Stimulated activated CD4-positive, alpha-beta T cell treated with anti-CD3 and anti-CD28 coated beads, TNF-alpha, amount 100 ng/mL, for 1 hour (primary cell): ENCODE measurements at places on chromosomes 12 and 14.

DNA sequence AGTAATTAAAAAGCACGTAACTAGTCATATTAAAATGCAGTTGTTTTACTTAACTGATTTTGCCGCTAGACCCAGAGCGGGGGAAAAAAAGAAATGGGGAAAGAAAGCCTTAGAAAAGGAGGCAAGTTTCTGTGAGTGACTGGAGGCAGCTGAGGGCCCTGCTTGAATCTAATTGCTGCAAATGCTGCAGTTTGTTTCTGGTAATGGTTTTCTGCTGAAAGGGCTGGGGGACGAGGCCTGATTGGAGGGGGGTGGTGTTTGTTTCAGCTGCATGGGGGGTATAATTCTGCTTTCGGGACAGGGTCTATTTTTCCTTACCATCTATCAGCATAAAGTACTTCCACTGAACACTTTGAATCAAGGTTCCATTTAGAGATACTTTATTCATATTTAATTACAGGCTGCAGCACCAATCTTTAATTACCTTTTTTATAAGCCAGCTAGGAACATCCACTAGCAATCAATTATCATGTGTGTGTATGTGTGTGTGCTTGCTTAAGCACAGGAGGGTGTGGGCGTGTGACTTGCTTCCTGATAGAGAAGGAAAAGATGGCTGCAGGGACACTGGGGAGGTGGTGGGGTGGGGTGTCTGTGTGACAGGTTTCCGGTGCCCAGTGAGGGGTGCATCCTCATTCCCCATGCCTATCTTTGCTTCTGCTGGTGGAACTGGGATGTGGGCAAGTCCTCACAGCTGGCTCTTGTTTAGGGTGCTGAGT is 83.4 kb downstream of the ADCK1 start:
- no peak for DNase-seq

DNA sequence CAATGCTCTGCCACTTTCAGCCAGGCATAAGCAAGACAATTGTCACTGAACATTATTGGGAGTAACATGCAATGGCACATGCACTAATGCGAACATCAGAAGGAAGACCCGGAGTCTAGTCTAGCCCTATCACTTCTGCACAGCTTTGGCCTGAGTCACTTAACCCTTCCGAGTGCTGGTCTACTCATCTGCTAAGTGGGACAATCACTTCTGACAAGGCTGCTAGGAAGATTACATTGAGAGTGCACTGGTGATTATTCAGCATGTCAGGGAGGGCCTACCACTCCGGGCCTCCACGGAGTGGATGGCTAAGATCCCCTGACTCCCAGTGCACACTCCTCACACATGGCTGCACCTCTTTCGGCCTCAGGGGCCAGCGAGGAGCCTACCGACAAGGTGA is 240.9 kb downstream of the DPF3 start:
- no peak for DNase-seq

DNA sequence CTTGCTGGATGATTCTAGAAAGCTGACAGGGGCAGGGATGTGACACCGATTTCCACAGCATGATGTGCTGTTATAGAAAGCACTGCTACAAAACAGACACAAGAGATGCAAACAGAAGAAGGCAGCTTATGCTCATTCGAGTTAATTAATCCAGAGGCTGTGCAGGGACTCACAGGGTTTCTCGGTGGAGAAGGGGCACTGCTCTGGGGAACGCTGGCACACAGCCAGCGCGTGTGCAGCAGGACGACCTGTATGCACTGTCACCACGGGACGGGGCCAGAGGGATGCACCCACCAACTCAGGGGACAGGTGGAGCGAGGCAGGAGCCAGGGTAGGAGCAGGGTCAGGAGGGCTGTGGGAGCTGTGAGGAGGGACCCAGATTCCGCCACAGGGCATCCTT is 143.5 kb downstream of the RIMBP2 start:
- no peak for DNase-seq

DNA sequence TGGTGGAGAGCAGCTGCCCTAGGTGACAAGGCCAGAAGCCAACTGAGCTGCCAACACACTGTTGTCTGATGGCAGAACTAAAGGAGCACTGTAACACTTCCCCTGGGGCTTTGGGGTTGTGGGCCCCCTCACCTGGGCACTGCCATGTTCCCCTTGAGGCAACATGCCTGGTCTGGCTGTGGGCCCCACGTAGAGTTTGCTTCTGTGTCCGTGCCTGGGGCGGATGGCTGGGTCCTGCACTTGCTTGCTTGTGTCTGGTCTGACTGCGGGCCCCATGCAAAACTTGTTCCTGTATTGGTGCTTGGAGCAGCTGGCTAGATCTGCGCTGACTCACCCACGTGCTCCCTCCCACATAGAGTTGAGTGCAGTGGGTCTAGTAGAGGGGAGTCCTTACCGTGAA is 78.4 kb downstream of the MNAT1 start:
- no peak for DNase-seq

GRCh38 chr12:105993766-105994555 is 144.8 kb downstream of the NUAK1 start:
- no peak for DNase-seq

GRCh38 chr12:116314477-116314876 is 37.0 kb upstream of the MED13L start:
- DNase-seq: no peak

- no peak for DNase-seq
Observed at GRCh38 chr14:76995279-76996035, 33.1 kb downstream of the IRF2BPL start.

GRCh38 chr12:105352052-105352451 is 21.6 kb downstream of the C12orf75 start:
- DNase-seq: no peak

GRCh38 chr14:32366986-32367385 is 37.9 kb downstream of the AKAP6 start:
- DNase-seq: no peak

GRCh38 chr14:73180385-73180805 is 44.1 kb downstream of the PSEN1 start:
- DNase-seq: no peak

DNA sequence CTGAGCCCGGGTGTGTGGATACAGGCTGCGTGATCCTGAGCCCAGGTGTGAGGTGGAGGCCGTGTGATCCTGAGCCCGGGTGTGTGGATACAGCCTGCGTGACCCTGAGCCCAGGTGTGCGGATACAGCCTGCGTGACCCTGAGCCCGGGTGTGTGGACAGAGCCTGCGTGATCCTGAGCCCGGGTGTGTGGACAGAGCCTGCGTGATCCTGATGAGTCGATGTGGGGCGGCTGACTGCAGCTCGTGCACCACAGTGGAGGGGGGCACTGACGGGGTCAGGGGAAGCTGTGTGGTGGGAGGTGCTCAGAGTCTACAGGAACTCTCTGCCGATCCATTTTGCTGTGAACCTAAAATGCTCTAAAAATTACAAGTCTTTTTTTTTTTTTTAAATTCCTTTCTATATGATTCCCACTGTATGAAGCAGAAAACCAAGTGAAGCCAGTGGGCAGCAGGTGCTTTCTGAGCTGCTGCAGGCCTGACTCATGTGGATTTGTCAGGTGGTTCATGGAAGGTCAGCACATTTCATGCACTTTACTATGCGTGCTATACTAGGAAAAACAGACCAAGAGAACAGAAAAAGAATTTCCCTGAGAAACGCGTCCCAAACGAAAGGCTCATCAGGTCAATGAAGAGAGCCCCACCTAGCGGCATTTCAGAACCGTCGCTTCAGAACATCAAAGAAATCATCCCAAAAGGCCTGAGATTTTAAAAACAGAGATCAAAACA is 19.3 kb downstream of the BRF1 start:
- no peak for DNase-seq

DNA sequence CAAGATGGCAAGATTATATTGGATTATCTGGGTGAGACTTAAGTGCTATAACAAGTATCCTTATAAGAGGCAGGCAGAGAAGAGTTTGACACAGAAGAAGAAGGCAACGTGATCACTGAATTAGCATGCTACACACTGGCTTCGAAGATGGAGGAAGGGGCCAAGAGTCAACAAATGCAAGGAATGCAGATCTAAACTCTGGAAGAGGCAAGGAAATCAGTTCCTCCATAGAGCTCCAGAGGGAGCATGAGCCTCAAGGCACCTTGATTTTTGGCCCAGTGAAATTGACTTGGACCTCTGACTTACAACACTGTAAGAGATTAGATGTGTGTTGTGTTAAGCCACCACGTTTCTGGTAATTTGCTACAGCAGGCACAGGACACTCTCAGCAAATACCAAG is 536.4 kb upstream of the SEL1L start:
- no peak for DNase-seq

- no peak for DNase-seq
Observed at GRCh38 chr14:29232711-29233110, 466.1 kb downstream of the FOXG1 start.

DNA sequence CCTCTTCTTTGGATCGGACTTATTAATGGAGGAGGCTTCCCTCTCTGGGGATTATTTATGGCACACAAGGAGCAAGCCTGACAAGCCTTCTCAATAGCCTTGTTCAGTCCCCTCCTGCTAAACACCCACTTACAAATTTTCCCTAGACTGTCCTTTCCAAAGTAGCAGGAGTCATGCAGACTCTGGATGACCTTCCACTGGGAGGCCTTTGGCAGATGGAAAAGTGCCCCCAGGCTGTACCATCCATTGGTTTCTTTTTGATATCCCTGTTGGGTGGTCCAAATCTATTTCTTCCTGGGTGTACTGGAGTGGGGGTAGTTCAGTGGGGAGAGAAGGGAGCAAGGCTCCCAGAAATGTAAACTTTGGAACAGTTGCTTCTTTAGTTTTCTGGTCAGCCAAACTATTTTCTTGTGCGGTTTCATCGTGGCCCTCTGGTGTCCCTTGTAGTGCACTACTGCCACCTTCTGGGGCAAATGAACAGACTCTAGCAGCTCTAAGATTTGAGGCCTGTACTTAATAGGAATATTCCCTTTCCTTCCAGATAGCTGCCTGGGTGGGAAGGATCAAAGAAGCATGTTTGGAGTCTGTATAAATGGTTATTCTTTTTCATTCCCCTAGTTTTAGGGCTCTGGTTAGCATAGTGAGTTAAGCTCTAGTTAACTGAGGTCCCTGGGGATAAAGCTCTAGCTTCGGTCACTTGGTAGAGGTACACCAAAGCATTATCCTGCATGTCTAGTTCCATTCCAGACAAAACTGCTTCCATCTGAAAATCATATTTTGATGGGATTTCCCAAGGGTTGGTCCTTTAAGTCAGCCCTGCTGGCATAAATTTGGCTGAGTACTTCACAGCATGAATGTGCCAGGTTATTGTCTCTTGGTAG is 409.5 kb downstream of the SLC6A15 start:
- no peak for DNase-seq

- DNase-seq: no peak
Observed at GRCh38 chr12:118704527-118705241, 276.7 kb upstream of the SRRM4 start.

DNA sequence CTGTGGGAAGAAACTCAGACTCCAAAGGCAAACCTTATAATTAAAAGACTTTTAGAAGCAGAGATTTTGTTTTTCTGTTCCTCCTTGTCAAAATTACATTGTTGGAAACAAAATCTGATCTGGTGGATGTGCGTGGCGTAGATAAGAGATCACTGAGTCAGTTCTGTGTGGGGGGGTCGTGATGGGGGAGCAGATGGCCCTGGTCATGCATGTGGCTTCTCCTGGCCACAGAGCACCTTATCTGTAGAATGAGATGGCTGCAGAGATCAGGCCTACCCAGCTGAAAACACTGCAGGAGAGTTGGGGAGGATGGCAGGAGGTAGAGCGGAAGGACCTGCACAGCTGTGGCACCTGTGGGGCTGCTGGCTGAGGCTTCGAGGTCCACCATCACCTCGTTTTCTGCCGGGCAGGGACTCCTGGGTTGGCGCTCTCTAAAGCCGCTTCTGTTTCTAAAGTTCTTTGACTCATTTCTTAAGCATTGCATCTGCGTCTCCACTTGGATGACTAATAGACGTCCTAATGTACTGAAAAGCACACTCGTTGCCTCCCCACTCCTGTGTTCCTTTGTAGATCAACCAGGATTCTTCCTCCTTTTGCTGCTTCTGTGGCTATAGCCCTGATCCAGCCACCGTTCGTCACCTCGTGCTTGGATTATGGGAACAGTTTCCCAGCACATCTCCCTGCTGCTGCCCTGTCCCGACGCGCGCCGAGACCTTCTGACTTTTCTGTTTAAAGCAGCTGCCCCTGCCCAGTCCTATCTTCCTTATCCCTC is 93.4 kb downstream of the TSPAN9 start:
- no peak for DNase-seq

DNA sequence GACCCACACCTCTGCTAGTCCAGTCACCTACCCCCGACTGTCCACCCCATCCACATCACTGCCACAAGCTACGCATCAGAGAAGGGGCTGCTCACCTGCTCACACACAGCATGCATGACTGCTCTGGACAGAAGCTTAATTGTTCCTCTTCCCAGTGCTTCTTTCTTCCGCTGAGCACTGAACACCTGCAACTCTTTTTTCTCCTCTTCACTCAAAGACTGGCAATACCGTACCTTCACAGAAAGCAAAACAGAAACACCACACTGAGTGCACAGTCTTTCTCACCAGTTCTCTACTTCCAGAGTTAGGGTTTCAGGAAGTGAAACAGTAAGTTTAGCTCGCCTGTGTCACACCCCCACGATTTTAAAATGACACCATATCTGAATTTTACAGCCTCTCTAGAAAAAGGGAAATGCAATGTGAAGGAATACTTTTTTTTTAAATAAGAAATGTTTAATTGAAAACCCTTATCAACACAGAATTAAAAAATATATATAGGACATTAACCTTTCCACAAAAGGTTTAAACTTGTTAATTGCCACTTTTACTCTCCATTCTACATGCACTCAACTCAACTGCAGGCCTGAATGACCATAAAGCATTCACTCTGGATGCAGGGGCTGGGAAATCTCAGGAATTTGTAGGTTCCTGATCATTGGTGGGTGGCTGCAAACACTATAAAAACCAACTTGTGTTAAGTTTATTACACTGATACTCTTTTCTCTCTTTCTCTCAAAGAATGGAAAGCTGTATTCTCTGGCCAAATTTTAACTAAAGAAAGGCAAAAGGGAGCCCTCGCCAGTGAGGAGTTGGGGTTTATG is 120.0 kb downstream of the PRICKLE1 start:
- no peak for DNase-seq

GRCh38 chr12:39237004-39237403 is 205.9 kb downstream of the KIF21A start:
- no peak for DNase-seq

GRCh38 chr14:81313775-81314429 is 86.2 kb downstream of the STON2 start:
- no peak for DNase-seq

- DNase-seq: no peak
Observed at GRCh38 chr12:91947459-91947858, 198.2 kb downstream of the BTG1 start.

- no peak for DNase-seq
Observed at GRCh38 chr12:83335748-83336147, 649.0 kb downstream of the TMTC2 start.

DNA sequence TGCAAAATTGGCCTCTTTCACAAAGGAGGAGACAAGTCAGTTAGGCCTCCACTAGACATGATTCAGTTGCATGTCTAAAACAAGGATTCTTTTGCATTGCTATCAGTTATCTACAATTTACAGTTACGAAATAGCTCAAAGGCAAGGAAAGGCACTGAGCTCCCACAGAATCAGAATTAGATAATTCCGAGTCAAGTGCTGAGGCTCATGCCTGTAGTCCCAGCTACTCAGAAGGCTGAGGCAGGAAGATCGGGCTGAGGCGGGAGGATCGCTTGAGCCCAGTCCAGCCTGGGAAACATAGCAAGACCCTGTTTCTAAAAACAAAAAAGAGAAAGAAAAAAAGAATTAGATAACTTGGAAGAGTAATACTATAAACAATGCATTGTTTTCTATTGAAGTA is 12.3 kb upstream of the RTRAF start:
- no peak for DNase-seq

GRCh38 chr14:52325126-52325525 is 11.0 kb downstream of the PTGER2 start:
- DNase-seq: no peak

- DNase-seq: no peak
Observed at GRCh38 chr14:51382506-51382905, 142.5 kb downstream of the TMX1 start.
